HT1080 (cell line): ENCODE measurements at places on chromosomes 12 and 14. TPM values are rescaled to one million over a fixed set of nuclear protein-coding genes. Genes with fewer than 3 reads are reported as not detected.

MYH6 gene
- 0.03 TPM in 1 of 2 replicates, not detected in the other for total RNA-seq

RNASE7 gene
- 0.43 TPM in 1 of 2 replicates, not detected in the other for total RNA-seq

CRY1 gene
- 11.5 and 11.9 TPM in 2 replicates for total RNA-seq

DNA sequence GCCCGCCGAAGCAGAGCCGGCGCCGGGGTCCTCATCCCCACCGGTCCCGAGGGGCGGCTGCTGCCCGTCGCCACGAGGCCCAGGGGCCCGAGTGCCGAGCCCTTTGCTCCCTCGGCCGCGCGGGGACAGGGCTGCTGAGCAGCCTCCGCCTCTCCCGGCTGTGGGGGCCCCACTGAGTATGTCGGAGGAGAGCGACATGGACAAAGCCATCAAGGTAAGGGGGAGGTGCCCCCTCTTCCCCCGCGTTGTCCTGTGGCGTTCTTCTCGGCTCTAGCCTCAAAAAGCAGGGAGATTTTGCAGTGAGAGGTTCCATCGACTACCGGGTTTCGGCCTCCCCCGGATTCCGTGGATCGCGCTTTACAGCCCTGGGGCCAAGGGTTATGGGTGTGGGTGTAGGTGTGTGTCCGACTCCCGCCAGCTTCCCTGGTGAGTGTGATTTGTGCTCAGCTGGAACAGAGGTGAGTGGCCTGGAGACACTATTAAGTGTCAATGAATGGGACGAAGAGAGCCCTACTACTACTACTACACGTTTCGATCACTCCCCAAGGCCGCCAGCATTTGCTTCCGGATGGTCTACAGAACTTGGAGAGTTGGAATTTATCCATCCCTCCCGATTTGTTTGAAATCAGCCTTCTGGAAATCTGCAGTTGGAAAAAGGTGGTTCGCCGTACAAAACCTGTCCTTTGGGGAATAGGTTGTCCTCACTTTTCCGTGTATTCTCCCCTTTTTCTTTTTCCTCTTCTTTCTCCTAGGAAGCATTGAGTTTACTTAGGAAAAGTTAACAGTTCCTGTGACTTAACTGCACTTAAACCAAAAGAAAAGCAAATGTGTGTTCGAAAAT lies 748 bp downstream of the MAPKAPK5 start:
- peak; percentile 5 for DNase-seq

SPX gene
- 0.07 and 1.2 TPM in 2 replicates for total RNA-seq

GRCh38 chr12:10940389-10940788 lies 1.3 kb upstream of the TAS2R14 start:
- DNase-seq: peak; percentile 82

- DNase-seq: no peak
These were observed 11.7 kb upstream of the RIPK3 start for GRCh38 chr14:24351517-24351916.

CABP1 gene
- total RNA-seq: not detected in 2 replicates

GRCh38 chr12:89469361-89469760 lies 55.2 kb downstream of the GALNT4 start:
- DNase-seq: peak; percentile 76

KRT81 gene
- 235 and 270 TPM in 2 replicates for total RNA-seq

DNA sequence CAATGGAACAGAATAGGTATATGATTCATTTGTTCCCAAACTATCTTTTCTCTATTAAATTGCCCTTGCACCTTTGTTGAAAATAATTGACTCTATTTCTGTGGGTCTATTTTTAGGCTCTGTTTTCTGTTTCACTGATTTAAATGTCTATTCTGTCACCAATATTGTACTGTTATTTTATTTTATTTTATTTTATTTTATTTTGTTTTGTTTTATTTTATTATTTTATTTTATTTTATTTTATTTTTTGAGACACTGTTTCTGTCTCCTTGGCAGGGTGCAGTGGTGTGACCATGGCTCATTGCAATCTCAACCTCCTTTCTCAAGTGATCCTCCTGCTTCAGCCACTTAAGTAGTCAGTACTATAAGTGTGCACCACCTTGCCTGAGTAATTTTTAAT lies 34.9 kb downstream of the OR4N2 start:
- no peak for DNase-seq

M6PR gene
- total RNA-seq: 428 and 528 TPM in 2 replicates

GRCh38 chr14:27384124-27384523 lies 786.3 kb upstream of the NOVA1 start:
- DNase-seq: no peak

TMTC1 gene
- total RNA-seq: 0.11 and 0.87 TPM in 2 replicates

DNA sequence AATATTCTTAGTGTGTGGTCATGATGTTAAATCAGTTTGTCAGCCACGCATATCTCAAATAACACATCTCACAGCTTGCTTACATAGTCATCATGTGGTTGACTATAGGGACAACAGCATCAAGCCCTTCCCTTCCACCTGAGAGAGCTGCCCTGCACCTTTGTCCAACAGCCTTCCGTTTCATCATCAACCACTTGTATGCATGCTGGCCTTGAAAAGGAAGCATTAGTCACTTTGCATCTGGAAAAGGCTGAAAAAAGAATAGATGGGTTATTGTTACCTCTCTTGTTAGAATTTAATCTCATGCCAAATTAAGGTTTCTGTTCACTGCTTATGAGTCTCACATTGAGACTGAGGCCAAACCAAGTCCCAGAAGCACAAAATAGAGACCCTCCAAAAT lies 1586.5 kb upstream of the SEL1L start:
- peak; percentile 90 for DNase-seq

DNA sequence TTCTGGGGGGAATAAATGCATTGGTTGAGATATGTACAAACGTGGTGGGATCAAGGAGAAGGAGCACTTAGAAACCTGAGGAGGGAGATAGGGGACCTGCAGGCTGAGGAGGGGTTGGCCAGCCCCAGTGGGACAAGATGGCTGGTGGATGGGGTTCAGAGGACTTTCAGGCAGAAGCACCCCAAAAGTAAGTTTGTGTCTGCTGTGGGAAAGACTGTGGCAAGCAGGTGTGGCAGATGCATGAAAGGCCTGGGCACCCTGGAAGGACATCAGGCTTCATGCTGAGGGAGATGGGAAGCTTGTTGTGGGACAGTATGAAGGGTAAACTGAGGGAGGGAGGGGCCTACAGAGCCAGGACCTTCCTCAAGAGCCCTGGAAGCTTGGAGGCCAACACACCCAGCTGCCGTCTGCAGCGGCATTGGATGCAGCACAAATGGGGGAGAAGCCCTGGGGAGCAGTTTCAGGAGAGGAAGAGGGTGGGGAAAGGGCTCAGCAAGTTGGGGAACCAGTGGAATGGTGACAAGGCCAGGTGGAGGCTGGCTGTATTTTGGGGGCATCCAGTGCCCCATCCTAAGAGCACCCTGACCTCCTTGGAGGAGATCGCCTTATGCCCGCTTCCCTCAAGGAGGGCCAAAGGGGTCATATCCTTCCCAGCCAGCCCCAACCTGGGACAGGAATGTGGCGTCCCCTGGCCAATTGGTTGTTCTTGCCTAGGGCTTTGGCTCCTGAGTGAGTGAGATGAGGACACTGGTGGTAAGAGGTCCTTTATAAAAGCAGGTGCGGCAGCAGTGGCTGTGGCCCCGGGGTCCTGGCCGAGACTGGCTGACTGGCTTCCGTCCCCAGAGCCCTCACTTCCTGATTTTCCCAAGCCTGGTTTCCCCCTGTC lies 20.7 kb downstream of the NFKBIA start:
- DNase-seq: no peak

GRCh38 chr12:54352891-54353874 lies 11.1 kb downstream of the GPR84 start:
- no peak for DNase-seq

SLC35E3 gene
- 5.9 and 6.1 TPM in 2 replicates for total RNA-seq

DNA sequence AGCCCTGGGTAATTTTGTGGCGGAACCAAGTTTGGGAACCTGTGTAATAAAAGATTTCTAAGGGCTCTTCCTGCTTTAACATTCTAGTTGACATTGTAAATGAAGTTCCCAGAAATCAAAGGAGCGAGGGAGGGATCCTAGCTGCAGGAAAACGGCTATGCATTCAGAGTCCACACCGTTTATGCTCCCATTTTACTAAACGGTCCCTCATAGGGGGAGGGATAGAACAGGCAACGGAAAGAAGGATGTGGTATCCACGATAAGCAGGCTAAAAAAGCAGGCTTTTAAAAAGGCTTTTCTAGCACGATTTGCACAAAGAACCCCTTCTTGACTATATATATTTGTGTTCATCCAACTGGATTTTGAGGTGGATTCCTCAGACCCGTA lies 559 bp downstream of the SYNJ2BP start:
- peak; percentile 9 for DNase-seq

DNA sequence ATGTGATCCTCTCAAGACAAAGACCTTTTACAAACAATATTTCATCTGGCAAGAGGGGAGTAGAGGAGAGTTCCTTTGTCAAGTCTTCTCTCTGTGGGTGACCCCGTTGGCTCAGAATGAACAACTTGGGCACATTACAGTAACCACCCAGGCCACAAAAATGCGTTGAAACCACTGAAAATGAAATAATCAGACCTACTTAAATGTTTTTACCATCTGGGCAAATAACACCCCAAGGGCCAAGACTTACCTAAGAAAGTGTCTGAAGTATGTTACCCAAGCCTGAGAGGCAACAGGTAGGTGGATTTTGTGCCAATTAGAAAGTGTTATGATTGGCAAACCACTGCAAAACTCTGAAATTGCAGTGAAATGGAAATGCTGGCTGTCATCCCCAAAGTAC lies 1.3 kb downstream of the TC2N start:
- DNase-seq: peak; percentile 27

DNA sequence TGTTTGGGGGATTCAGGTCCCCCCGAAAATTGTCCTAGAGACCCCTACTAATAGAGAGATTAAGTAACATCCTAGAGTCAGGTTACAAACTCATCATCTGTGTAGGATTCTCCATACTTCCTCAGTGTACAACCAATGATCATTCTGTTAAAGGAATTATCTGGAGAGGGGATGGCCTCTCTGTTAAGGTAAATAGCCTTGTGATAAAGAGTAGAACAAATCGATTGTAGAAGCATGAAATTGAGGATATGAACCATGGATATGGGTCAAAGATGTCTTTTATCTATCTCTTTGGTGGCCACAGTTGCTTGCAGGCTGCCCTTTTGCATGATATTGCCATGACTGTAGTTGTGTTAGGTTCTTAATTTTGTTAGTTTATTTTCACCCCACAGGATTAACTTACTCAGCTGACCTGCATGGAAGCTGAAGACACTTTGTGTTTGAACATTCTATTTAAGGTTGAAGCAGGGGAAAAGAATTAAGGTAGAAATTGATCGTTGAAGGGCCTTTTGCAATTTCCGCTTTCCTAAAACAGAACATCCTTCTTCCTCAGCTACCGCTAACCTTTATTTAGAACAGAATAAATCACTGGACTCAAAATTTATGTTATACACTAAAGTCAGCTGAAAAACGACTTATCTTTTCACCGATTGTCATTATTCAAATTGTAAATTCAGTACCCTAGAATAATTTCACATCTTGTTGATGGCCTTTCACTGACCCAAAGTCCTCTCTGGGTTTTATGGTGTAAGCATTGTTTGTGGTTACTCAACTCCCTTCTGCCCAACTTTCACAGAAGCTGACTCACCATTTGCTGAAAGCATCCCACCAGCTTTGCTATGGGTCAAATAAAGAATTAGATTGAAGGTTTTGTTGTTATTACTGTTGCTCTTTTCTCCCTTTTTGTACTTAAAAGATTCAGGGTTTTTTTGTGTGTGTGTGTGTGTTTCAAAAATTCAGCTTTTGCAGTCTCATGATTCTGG lies 52.3 kb downstream of the IRAK3 start:
- peak; percentile 53 for DNase-seq

A2M gene
- total RNA-seq: 0.08 TPM in 1 of 2 replicates, not detected in the other

DNA sequence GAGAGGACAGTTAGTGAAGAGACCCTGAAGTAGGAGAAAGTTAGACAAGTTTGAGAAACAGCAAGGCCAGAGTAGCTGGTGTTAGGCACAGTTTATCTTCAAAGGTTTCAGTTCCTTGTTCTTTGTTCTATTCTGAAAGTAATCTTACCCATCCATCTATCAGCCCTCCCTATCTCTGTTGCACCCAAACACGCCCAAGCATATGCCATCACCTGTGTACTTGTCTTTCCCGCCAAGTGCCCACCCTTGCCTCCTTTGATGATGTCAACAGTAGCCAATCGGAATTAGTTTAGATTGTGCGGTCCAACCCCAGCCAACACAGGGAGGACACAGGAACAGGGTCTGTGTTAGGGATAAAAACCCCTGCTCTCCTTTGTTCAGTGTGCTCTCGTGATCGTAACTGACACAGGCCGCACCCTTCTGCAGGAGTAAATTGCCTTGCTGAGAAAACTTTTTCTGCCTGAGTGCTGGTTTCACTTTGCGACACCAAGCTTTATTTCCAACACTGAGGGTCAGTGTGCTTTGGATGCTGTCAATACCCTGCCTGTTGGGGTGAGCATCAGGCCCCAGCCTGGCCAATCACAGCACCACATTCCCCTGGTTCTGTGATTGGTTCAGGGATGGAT lies 4.7 kb upstream of the TMEM229B start:
- no peak for DNase-seq

GRCh38 chr14:95541932-95542930 lies 7.4 kb downstream of the GLRX5 start:
- DNase-seq: no peak

- DNase-seq: no peak
These were observed 23.8 kb downstream of the SPTB start for GRCh38 chr14:64855721-64856528.

KCNC2 gene
- total RNA-seq: not detected in 2 replicates

DNA sequence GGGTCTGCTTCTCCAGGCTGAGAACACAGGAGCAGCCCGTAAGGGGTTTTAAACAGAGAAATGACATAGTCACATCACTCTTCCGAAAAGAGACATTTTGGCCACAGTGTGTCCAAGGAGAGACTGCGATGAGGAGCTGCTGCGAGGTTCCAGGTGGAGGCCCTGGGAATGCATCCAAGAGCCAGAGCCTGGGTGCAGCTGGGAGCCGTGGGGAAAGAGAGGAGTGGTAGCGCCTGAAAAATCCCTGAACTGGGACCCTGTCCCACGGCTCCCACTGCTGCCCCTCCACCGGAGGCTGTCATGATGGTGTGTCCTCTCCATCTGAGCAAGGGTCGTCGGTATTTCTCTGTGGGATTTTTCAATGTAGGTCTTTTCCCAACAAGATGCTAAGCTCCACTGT lies 146.9 kb downstream of the BCL11B start:
- no peak for DNase-seq

GRCh38 chr12:100534625-100535227 lies 38.8 kb upstream of the GAS2L3 start:
- DNase-seq: no peak

- no peak for DNase-seq
These were observed 291.7 kb downstream of the ZFP36L1 start for GRCh38 chr14:68501171-68501570.

GRCh38 chr14:82719617-82720016 lies 1186.0 kb upstream of the SEL1L start:
- DNase-seq: no peak

GRCh38 chr12:50887191-50887590 lies 44.5 kb downstream of the TMPRSS12 start:
- DNase-seq: no peak

DNA sequence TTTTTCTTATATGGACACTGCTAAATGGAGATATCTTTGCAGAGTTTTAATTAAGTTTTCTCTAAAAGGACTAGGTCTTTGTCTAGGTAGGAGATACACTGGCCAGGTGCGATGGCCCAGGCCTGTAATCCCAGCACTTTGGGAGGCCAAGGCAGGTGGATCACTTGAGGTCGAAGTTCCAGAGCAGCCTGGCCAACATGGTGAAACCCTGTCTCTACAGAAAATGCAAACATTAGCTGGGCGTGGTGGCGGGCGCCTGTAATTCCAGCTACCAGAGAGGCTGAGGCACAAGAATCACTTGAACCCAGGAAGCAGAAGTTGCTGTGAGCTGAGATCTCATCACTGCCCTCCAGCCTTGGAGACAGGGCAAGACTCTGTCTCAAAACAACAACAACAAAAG lies 17.1 kb upstream of the CERS5 start:
- DNase-seq: no peak

GRCh38 chr14:80549141-80549540 lies 337.8 kb upstream of the DIO2 start:
- DNase-seq: no peak

CIT gene
- total RNA-seq: 25.4 and 29.9 TPM in 2 replicates

INHBC gene
- total RNA-seq: 0.13 and 0.37 TPM in 2 replicates
